Fibroblast of skin of back (primary cell): ENCODE measurements at places on chromosomes 7 and 10.

- DNase-seq: peak; percentile 32
These were observed 90.9 kb downstream of the COL26A1 start for GRCh38 chr7:101453617-101454016.

DNA sequence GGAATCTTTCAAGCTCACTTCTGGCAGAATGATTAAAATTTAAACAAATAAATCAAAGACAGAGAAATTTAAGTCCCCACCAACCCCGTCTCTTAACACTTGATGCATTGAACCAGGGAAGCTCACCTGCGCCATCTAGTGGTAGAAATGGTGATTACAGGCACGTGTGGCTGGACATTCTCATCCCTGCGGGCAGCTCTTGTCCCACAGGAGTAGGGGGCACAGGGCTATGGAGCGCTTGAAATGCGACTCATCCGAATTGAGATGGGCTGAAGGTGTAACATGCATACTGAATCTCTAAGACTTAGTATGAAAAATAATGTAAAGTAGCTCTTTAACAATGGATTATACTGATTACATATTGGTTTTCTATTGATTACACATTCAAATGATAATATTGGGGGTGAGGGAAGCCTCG lies 24.8 kb upstream of the SLIT1 start:
- peak; percentile 68 for DNase-seq

GRCh38 chr10:69070951-69071350 lies 17.0 kb upstream of the SRGN start:
- DNase-seq: no peak

GRCh38 chr7:1411414-1411813 lies 47.9 kb downstream of the MICALL2 start:
- no peak for DNase-seq

- peak; percentile 27 for DNase-seq
These were observed 125.1 kb downstream of the ADAM12 start for GRCh38 chr10:126263006-126263676.

DNA sequence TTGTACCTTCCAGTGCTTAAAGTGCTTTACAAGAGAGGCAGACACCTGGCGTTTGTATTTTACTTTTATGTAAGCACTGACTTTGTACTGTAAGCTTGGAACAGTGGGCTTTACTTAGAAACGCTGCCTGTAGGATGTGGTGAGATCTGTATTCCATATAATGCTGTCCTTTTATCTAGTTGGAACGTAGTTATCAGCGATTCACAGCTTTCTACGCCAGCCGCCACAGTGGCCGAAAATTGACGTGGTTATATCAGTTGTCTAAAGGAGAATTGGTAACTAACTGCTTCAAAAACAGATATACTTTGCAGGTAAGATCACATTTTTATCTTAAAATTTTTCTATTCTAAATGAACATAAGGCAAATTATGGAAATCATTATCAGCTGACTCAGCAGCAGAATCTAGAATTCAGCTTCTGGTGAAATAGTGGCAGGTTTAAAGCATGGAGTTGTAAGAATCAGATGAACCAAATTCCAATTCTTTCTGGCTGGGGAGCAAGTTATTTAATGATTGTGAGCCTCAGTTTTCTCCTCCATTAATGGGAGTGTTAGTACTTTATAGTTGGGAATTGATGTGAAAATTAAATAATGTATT lies 91.5 kb downstream of the CUL1 start:
- DNase-seq: no peak

DNA sequence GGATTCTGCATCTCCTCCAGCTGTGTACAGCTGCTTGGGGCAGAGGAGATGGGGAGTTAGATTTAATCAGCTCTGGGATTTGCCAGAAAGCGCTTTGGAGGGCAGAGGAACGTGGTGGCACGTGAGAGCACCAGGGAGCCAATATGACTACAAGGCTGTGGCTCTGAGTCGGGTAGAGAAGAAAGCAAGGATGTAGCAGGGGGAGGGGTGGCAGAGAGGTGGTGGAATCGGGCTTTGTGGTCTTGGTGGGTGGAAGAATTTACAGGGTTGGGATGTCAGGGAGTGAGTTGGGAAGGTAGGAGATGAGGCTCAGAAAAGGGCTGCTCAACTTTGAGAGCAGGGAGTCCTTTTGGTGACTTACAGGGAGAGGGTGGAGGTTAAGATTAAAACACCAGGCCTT lies 113.6 kb downstream of the CCNY start:
- no peak for DNase-seq

GRCh38 chr7:142927085-142927745 lies 6.3 kb downstream of the TRPV5 start:
- no peak for DNase-seq

GRCh38 chr7:141674171-141674671 lies 27.7 kb downstream of the DENND11 start:
- DNase-seq: peak; percentile 7

DNA sequence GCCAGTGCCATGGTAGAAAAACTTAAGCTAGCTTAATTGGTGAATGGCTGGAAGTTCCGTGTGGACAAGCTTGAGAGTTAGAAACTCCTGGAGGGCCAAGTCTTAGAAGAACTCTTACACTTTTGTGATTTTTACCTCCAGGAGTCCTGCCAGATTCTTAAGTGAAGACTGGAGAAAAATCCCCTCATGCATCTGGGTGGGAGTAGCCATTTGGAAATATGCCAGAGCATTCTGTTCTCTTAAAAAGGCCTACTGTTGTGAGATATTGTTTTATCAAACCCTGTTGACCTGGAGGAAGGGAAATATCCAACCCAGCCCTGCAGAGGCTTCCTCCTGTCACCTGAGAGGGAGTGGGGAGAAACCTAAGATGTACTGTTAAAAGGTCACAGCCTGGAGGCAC lies 17.6 kb upstream of the MCM10 start:
- DNase-seq: no peak

GRCh38 chr7:125316466-125316865 lies 386.8 kb upstream of the POT1 start:
- DNase-seq: no peak

- DNase-seq: no peak
These were observed 62.6 kb downstream of the IKZF1 start for GRCh38 chr7:50367100-50367499.

GRCh38 chr10:89867964-89868363 lies 166.6 kb downstream of the KIF20B start:
- peak; percentile 30 for DNase-seq

DNA sequence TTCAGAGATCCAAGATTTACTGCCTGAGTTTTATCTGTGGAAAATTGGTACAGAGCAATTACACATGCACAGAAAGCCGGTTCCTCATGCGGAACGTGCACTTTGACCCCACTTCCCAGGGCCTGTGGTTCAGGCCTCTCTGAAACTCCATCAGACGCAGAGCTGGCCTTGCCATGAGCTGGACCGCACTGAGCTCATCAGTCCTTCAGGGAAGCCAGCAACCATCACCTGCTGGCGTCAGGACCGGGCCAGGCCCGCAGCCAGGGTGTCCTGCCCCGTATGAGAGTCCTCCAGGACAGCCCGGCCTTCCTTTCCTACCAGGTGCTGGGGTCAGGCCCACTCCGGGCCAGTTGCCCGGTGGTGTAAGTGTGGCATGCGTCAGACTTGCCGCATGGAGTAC lies 446.5 kb upstream of the FOXK1 start:
- no peak for DNase-seq

DNA sequence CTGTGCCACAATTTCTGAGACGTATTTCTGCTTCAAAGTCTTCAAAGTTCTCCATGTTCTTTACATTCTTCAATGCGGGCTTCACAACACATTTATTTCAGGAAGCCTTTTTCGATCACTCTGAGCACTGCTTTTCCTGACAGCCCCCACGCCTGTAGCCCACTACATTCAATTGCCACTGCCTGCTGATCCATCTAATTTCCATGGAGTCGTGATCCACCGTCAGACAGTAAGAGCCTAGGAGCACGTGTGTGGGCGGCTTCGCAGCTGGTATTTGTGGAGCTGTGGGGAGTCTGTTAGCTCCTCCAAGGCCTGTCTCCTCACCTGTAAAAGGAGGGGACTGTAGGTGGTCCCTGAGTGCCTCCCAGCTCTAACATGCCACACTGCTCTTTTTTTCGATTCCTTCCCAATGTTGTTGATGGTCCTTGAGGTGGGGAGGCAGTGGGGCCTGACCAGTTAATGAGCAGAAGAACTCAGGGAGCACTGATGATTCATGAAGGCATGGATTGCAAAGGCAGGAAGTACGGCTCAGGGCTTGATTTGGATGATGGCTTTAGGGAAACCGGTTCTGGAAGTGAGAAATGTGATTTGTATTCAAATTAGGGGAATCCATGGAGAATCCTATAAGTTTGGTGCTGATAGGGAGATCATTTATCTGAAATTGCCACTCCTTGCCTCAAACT lies 401.1 kb upstream of the PODXL start:
- DNase-seq: no peak

DNA sequence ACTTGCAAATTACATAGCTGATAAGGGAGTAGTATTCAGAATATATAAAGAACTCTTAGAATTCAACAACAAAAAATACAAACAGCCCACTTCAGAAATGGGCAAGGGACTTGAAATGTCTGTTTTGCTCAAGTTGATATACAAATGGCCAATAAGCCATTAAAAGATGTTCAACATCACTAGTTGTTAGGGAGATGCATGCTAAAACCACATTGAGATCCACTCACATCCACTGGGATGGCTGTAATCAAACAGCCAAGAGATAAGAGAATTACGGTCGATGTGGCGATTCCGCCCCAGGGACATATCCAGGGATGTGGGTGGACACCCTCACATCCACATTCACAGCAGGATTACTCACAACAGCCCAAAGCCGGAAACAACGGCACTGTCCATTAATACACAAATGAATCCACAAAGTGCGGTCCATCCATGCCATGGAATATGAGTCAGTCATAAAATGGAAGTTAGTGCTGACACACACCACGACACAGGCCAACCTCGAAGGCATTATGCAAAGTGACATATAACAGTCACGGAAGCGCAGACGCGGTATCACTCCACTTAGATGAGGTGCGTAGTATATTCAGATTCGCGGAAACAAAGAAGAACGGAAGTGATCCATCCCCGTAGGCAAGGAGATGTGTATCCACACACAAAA lies 227.8 kb downstream of the DNAJB6 start:
- peak; percentile 69 for DNase-seq

- DNase-seq: peak; percentile 68
These were observed 222.5 kb downstream of the AHR start for GRCh38 chr7:17520941-17521340.

DNA sequence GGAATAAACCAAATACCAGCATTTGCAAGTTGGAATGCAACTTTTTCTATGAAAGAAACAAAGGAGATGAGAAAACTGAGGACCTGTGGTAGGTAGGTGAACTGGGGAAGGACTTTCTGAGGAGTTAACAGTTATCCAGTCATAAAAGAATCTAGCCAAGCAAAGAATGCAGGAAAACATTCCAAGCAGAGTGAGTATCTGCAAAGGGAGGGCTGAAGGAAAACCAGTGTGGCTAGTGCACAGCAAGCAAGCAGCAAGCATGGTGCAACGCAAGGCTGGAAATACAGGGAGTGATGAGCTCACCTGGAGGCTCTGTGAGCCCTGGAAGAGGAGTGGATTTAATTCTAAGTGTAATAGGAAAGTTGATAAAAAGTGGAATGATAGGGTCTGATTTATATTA lies 44.0 kb downstream of the RTKN2 start:
- DNase-seq: peak; percentile 88

DNA sequence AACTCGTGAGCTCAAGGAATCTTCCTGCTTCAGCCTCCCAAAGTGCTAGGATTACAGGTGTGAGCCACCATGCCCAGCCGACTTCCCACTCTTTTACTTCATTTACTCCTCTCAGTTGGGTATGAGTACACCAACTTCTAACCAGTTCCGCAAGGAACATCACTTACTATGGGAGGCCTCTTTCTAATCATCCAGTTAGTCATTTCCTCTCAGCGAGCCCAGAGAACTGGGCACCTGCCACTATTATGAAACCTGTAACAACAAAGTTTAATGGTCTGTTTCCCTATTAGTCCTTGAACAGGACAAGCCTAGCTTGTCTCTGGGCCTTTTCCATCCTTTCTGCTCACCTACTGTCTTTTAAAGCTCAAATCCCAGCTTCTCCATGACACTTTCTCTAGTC lies 88.8 kb downstream of the DNMBP start:
- no peak for DNase-seq

DNA sequence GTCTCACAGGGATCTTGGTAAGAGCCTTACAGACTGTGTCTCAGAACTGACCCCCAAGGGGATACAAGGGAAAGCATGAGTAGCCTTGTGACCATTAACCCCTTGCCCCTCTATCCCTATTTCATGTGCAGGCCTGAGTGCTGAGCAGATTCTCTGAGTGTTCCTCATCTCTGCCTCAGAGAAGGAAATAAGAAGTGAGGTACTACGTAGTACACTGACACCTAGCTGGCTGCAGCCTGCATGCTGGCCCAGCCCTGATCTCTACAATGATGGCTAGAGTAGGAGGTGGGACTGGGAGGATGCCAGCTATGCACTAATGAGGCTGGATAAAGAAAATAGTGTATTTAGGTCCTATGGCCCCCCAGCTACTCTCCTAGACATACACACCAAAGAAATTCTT lies 174.9 kb upstream of the HPS1 start:
- DNase-seq: no peak

DNA sequence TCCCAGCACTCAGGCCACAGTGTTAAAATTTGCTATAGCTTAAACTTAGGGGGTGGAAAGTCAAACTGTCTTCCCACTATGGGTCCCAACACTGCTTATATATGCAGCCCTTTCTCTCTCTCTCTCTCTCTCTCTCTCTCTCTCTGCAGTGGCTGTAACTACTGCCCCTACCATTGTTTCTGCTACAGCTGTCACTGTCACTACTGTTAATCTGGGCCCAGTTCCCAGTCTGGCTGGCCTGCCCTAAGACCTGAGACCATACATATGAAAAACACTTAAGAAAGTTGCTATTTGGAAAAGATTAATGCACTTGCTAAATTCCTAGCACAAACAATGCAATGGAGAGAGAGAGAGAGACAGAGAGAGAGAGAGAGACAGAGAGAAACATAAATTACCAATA lies 78.6 kb downstream of the THSD7A start:
- DNase-seq: no peak

DNA sequence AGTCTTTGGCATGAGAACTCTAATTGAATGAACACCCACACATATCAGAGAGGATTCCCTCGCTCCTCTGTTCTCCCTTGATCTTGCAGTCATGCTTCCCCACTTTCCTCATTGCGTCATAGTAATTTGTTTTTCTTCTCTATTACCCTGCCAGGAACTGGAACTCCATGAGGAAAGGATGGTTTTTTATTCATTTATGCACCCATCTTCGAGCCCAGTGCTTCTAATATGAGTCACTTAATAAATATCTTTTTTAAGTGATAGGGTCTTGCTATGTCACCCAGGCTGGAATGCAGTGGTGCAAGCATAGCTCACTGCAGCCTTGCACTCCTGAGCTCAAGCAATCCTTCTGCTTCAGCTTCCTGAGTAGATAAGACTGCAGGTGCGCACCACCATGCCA lies 83.5 kb downstream of the OTUD1 start:
- peak; percentile 7 for DNase-seq
